ENCODE measurements at places on chromosomes 4 and X.

DNA sequence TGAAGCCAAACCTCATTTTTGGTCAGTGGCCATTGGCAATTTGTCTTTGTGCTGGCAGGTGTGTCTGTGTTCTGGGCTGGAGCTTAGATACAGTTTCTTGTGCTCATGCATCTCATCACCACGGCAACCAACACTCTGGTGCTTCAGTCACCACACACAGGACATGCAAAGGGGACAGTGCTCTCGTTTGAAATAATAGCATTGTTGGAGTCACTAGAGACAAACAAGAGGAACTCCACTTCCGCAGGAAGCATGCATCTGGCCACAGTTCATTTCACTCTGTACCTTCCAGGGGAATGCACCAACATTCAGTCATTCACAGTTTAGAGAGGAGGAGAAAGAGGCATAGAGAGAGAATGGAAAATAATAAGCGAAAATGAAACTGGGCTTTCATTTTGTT lies 267.4 kb downstream of the ANK2 start:
- no peak for DNase-seq

DNA sequence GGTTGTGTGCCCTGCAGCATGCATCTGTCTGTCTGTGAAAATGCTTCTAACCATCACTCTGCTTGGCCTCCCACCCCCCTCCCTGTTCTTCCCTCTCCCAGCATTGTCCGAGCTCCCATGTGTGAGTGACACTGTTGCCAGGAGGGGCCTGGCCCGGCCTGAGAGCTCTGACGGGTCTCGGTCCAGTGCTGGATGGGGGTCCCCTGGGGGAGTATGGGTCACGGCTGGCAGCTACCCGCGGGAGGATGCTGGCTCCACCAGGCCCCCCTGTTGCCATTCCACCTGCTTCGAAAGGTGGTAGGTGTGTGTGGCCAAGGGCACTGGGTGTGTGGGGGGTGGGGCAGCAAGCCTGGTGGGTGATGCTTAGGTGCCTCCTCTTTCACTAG lies 3.6 kb downstream of the NLGN3 start:
- no peak for DNase-seq

- no peak for DNase-seq
Measured at GRCh38 chrX:9392445-9392844, 72.4 kb upstream of the TBL1X start.

DNA sequence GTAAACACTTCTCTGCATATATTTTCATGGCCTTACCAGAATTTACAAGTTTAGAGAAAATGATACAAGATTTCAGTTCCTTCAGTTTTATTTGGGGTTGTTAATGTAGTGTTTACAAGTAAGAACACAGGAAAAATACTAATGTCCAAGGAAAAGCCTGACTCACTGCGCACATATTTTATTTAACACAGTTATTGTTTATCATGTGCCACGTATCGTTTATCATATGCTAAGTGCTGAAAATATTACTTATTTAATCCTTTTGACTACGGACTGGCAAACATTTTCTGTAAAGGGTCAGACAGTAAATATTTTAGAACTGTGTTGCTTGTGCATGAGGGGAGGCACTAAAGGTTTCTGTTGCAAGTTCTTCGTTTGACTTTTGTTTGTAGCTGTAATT lies 794 bp downstream of the HSD17B13 start:
- no peak for DNase-seq

- DNase-seq = no peak
Measured at GRCh38 chr4:3461515-3462291, 1.4 kb upstream of the DOK7 start.
